Muscle of leg (tissue), 16 donors: ENCODE measurements at places on chromosomes 5 and 9. TPM values are rescaled to one million over a fixed set of nuclear protein-coding genes. Genes with fewer than 3 reads are reported as not detected.
A peak's percentile ranks its signal among the peaks of the same experiment; 100 is the strongest.

AJM1 gene
- polyA plus RNA-seq, result 2.2 TPM

SLC1A3 gene
- 21.3 TPM for polyA plus RNA-seq

COL27A1 gene
- polyA plus RNA-seq, result 32.3 TPM

GRCh38 chr5:169873642-169874041, 106.7 kb downstream of the INSYN2B start:
- peak; percentile 85 for DNase-seq
- H3K27ac ChIP-seq, result no peak overlapping the region
- H3K4me3 ChIP-seq, result no peak overlapping the region

DNA sequence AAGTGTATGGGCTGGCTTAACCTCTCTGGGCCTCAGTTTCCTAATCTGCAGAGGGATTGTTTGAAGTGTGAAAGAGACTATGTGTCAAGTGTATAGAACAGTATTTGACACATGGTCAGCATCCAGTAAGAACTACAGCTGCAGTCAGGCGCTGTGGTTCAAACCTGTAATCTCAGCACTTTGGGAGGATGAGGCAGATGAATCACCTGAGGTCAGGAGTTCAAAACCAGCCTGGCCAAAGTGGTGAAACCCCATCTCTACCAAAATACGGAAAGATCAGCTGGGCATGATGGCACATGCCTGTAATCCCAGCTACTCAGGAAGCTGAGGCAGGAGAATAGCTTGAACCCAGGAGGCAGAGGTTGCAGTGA, 31.9 kb upstream of the STING1 start:
- H3K27ac ChIP-seq, result no peak overlapping the region
- DNase-seq, result no peak
- H3K4me1 ChIP-seq, result peaks cover 21% of the 10 kb centered on the region
- H3K27me3 ChIP-seq, result no peaks in the 10 kb centered on the region
- H3K4me3 ChIP-seq, result no peak overlapping the region

- no peak overlapping the region for H3K4me3 ChIP-seq
- H3K36me3 ChIP-seq, result no peaks in the 10 kb centered on the region
- no peaks in the 10 kb centered on the region for H3K27me3 ChIP-seq
- DNase-seq, result peak; percentile 65
- peak overlapping the region; percentile 35 for H3K27ac ChIP-seq
Observed at GRCh38 chr5:7425830-7426229, 29.9 kb downstream of the ADCY2 start.

- H3K36me3 ChIP-seq, result no peaks in the 10 kb centered on the region
- no peak overlapping the region for H3K4me3 ChIP-seq
- no peaks in the 10 kb centered on the region for H3K4me1 ChIP-seq
- DNase-seq, result no peak
- no peaks in the 10 kb centered on the region for H3K27me3 ChIP-seq
- H3K27ac ChIP-seq, result no peak overlapping the region
Observed at GRCh38 chr9:98465799-98466198, 210.3 kb upstream of the TBC1D2 start.

DNA sequence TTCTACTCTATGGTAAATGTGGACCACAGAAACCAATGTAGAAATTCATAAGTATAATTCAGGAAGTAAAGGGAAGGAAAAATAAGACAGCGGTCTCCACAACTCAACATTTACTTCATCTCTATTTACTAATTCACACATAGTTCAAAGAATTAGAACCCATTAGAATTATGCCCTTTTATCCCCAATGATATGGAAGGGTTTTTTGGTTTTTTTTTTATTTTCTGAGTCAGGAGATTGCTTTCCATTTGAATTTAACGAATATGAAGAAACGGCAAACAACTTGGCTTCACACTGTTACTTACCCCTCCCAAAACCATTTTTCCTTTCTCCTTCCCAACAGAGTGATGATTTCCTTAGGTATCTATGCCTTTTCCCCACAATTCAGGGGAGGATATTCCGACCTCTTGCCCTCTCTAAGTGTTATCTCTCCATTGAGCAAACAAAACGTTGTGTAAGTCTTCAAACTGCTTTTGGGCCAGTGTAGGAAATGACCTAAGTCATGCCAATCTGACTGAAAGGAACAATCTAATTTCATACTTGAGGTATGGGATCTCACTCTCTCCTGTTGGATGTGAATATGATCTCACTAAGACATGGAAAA, 72.0 kb downstream of the CETN3 start:
- H3K4me1 ChIP-seq, result no peaks in the 10 kb centered on the region
- DNase-seq, result no peak
- H3K27me3 ChIP-seq, result no peaks in the 10 kb centered on the region
- no peak overlapping the region for H3K27ac ChIP-seq
- no peak overlapping the region for H3K4me3 ChIP-seq

- DNase-seq, result no peak
- no peak overlapping the region for H3K4me3 ChIP-seq
- H3K36me3 ChIP-seq, result no peaks in the 10 kb centered on the region
- H3K27ac ChIP-seq, result no peak overlapping the region
Observed at GRCh38 chr5:94815313-94816039, 197.0 kb downstream of the SLF1 start.

DNA sequence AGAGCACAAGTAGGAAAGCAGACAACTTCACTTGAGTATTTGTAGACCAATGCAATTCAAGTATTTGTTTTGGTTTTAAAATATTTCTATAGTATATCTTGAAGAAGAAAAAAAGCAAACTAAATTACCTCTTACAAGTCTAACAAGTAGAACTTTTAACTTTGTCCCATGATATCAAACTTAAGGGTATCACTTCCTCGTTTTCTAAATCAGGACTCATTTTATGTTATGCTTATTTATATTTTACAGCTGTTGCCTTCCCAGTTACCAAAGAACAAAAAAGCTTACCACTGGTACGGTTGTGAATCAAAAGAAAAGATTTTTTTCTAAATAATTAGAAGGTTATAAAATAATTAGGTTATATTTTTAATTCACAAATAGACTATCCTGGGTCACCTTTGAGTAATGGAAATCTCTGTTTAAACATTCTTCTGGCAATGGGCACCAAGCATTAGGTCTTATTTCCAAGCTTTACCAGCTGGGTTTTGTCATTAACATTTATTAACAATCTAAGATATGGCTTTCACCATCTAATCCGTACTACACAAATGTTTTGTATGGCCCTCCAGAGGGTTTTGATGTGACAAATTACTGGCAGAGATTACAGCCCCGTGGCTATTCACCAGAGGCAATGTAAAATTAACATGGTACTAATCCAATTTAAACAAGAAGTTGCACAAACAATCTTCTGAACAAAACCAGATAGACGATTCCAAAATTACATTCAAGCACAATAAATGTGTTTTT, 63.6 kb downstream of the CEP120 start:
- peaks cover 4% of the 10 kb centered on the region for H3K36me3 ChIP-seq
- no peak overlapping the region for H3K27ac ChIP-seq
- H3K4me1 ChIP-seq, result no peaks in the 10 kb centered on the region
- no peaks in the 10 kb centered on the region for H3K27me3 ChIP-seq
- peak; percentile 40 for DNase-seq

DNA sequence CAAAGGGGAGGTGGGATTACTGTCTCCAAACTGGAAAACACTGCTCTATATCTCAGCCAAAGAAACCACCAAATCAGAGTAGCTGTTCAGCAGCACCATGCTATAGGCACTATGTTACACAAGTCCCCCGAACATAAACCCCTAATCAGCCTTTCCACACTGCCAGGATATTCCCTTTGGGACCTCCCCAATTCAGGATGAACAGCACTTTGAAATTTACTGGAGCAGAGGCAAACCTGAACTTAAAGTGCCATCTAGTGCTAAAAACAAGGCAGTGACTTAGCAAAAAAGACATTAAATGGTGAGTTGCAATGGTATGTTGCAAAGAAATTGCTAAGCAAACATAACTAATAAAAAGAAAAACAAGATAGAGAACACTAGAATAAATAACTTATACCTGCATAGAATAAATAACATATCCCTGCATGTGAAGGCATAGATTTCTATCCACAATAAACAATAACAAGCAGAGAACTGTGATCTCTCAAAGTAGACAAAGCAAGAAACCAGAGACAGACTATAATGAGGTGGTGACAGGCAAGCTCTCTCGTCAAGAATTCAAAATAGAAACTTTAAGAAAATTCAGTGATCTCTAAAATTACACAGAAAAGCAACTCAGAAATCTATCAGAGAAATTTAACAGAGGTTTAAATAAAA, 584.4 kb upstream of the ACO1 start:
- no peak overlapping the region for H3K27ac ChIP-seq
- H3K4me3 ChIP-seq, result no peak overlapping the region
- H3K4me1 ChIP-seq, result no peaks in the 10 kb centered on the region
- no peaks in the 10 kb centered on the region for H3K36me3 ChIP-seq
- peak; percentile 23 for DNase-seq
- no peaks in the 10 kb centered on the region for H3K27me3 ChIP-seq
